ENCODE measurements at places on chromosomes 2 and 18. TPM values are rescaled to one million over a fixed set of nuclear protein-coding genes. Genes with fewer than 3 reads are reported as not detected.

SNORC gene
- total RNA-seq = 1.7 TPM

ANO7 gene
- total RNA-seq = 2.1 TPM

PRSS56 gene
- not detected for total RNA-seq

DCC gene
- not detected for total RNA-seq

CD28 gene
- 279 TPM for total RNA-seq

SPP2 gene
- total RNA-seq = not detected

SLC11A1 gene
- total RNA-seq = 0.10 TPM

EPC2 gene
- total RNA-seq = 16.7 TPM

CYBRD1 gene
- 0.99 TPM for total RNA-seq

VWC2L gene
- not detected for total RNA-seq

ACOXL gene
- 0.41 TPM for total RNA-seq

ZNF385B gene
- total RNA-seq = not detected

LYG2 gene
- total RNA-seq = not detected

GRCh38 chr2:146927080-146927711 lies 917.6 kb upstream of the ACVR2A start:
- DNase-seq = peak; percentile 11

DNA sequence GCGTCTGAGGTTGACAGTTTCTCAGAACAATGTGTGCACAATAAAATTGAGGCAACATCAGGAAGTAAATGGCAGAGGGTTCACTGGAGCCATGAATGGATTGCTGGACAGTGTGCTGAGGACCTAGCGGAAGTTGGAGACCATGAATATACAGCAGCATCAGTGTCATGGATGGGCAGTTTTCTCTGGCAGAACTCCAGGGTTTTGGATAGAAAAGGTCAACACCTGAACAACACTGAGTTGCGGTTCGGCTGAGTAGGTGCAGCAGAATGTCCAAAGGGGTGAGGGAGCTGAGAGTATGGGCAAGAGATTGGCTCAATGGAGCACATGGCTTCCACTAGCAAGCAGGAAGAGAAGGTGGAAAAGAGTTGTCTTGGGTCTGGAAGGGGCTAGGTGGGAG lies 73.7 kb downstream of the DNER start:
- DNase-seq = no peak

DNA sequence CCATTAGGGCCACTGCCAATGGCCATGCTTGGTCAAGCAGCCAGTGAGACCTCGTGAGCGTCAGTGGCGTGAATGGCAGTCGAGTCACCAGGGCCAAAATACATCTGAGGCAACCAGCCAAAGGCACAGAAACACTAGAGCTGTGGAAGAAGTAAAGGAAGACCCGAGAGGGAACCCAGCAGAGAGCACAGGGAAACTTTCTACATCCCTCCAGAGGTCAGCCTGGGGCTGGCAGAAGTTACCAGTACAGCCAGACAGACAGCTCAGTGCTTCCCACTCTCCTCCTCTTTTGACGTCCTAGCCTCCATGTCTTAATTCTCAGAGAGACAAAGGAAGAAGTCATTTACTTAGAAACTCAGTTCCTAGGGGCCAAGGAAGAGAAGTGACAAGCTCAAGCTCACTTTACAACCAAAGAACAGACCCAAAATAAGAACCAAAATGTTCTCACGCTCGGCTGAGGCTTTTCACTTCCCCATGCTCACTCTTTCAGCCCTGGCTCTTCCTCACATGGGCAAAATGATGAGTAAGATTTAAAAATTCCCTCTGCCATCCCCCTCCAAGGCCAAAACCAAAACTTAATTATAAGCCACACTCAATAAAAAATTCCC lies 8.7 kb downstream of the CYRIA start:
- no peak for DNase-seq

- DNase-seq = no peak
These were observed 97.5 kb upstream of the EFEMP1 start for GRCh38 chr2:56021136-56021474.

DNA sequence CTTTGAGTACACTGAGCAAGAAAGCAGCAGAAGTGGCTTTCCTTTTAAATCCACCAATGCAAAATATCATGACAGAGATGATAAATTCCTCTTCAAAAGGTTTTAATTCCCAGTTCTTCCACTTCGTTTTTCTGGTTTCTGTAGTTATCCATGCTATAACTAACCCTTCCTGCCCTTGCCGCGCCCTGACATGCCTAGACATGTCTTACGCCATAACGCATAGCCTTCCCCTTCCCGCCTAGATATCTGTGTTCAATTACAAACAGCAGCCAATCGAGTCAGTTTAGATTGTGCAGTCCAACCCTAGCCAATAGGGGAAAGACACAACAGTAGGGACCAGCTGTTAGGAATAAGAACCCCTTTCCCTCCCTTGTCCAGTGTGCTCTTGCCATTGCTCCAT lies 16.1 kb downstream of the PRPF40A start:
- no peak for DNase-seq

- no peak for DNase-seq
These were observed 714 bp downstream of the ASXL3 start for GRCh38 chr18:33578518-33579348.

- DNase-seq = no peak
These were observed 227.6 kb downstream of the SLC8A1 start for GRCh38 chr2:40224318-40224717.

GRCh38 chr2:66667301-66667700 lies 232.4 kb downstream of the MEIS1 start:
- no peak for DNase-seq

DNA sequence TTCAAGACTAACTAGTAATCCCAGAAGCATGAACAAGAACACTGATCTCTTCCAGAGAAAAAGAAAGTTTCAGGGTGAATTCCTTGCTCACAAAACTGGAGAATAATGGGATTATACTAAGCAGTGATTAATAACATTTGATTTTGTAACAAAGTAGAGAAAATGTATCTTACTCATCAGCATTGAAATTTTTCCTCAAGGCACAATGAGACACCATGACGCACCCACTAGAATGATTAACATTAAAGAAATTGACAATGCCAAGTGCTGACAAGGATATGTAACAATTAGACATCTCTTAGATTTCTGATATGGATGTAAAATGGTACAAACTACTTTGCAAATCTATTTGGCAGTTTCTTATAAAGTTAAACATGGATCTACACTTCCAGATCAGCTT lies 101.1 kb upstream of the EPHA4 start:
- DNase-seq = no peak

- no peak for DNase-seq
These were observed 29.4 kb upstream of the FN1 start for GRCh38 chr2:215465256-215465655.

DNA sequence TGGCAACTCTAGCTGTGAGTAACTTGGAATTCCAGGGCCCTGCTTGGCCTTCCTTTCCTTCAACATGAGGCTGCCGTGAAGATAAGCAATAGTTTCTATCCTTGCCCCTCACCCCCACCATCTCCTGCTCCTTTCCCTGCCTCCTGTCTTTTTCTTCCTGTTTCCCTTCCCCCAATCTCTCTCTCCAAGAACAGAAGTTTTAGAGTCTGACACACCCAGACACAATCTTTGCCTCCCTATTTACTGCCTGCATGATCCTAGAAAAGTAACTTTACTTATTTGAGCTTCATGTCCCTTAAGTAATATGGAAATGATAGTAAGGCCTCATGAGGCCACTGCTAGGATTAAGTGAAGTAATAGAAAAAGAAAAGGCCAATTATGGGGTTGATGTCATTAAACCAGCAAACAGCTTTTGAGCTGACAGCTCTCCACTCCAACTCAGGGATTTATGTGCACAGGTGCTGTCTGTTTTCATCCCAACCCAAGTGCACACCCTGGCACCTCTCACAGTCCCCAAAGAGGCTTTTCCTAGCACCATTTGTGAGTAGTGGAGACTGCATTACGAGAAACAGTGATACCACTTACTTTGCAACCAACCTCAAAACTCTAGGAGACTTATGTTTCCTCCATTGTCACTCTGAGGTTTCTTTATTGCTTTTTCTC lies 123.7 kb upstream of the SIX3 start:
- no peak for DNase-seq

DNA sequence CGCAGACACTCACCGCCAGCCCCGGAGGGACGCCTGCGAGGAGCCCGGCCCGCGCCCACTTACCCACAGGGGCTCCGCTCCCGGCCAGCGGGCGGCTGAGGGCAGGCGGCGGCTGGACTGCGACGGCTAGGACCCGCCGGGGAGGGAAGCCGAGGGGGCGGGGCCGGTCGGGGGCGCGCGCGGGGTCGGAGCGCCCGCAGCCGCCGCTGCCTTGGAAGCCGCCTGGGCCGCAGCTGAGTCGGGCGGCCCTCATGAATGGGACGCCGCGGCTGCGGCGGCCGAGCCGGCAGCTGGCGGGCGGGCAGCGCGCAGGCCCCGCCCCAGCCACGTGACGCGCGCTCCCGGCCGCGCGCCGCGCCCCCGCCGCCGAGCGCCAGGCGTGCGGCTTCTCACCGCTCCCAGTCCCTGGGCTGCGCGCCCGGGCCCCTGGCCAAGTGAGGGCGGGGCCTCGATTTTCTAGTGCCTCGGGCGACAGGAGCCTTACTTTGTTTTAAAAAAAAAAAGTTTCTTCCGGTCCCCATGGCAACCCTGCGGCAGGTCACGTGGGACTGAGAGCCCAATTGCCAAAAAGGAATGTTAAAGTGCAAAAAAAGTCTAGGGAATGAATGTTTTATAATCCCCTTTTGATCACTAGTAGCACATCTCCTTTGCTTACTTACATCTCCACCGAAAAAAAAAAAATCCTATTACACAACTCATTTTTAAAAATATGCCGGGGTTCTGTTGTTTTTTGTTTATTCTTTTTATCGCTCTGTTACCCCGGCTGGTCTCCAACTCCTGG lies at the start of gene LPIN2:
TSS of gene LPIN2 (minus strand) at position 121 of the 781 bp plus-strand sequence. CDS start 52,304 bp downstream, outside the sequence.
- peak; percentile 98 for DNase-seq

- no peak for DNase-seq
These were observed 159.3 kb downstream of the PTH2R start for GRCh38 chr2:208565690-208566416.

- DNase-seq = no peak
These were observed 821 bp upstream of the EML6 start for GRCh38 chr2:54722641-54723040.

GRCh38 chr2:176999301-176999700 lies 213.3 kb upstream of the HNRNPA3 start:
- DNase-seq = no peak

- DNase-seq = peak; percentile 71
These were observed 7.8 kb upstream of the TRABD2A start for GRCh38 chr2:84888401-84889276.

DNA sequence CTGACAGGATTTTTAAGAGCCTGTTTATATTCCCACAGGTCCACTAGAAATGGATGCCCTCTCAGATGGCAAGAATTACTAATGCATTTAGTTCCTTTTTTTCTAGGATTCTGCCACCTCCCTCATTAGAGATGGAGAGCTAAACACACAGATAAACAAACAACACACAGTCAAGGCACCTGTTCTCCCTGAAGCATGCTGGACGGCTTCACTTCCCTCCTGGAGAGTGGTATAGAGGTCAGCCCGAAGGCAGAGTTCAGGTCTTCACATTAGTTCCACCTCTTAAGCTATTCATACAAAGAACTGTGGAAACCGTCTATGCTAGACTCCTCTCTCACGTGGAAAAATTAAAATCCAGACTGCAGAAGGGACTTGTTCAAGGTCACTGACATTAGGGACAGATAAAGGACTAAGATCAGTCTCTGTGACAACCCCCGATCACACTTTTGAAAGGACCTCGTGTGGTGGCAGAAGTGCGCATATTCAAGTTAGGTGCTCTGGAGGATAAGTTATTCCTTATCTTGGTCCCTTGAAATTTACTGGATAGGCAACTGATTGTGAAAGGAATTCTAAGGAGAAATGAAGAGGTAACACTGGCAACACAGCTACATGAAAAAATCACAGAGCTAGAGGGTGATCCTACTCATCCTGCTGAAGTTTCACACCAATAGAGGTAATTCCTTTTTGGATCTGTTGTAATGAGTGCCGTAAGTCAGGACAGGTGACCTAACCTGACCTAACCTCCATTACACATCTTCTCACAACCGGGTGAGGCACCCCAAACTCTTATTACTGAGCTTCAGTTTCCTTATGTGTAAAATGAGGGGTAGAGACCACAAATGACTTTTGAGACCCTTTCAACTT lies 75.1 kb downstream of the SPRED2 start:
- DNase-seq = peak; percentile 27

GRCh38 chr2:160596441-160596840 lies 102.8 kb upstream of the RBMS1 start:
- no peak for DNase-seq

DNA sequence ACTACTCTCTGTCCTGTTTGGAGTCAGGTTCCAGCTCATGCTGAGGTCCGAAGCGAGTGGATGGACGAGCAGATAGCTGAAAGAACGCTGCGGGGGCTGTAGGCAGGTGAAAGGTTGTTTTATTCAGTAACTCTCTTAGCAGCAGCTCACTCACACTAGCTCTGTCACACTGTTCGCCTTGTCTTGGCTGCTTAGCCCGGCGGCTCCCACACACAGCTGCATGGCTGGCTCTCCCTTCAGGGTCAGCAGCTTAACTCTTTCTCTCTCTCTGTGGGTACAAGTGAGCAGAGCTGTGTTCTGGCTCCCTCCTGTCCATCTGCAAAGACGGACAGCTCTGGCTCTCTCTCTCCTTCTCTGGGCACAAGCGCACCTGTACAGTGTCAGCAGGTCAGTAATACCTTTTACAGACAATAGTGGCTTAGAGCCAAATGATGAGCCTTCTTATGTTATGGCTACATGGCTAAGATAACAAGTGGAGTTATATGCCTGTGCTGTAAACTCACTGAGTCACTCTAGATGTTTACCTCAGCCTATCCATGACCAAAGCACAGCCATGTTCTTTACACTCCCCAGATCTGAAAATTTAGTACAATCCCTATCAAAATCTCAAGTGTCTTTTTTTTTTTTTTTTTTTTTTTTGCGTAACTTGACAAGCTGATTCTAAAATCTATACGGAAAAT lies 149.3 kb downstream of the GALNT1 start:
- no peak for DNase-seq

DNA sequence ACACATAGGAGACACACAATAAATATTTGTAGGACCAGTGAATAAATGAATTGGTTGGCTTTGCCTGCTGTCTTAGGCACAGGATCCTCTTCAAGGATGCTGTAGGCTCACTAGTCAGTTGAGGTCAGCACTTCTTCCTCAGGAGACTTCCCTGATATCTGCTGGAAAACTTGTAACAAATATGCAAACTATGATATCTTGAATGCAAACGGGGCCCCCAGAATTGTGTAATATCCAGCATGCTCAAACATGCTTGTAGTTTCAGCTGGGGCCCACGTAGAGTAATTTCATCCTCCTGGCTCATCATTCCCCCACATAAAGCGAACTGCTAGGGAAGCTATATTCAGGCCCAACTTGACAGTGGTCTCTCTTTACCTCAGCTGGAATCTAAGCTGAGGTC lies 43.6 kb downstream of the POLE4 start:
- no peak for DNase-seq

DNA sequence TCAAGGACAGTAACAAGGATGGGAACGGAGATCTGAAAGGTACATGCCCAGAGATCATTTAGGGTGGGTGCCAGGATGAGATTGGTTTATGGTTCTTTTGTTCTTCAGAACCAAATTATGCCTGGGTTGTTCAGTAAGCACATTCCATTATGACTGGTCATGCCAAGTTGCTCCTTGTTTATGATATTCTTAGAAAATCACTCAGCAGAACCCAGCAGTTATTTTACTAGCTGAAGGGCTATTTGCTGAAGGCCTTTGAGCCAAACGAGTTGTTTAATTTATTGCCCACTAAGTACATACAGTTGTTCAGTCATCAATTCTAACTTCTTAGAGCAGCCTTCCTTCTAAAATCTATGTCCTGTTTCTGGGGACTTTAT lies 635 bp downstream of the SLC3A1 start:
- no peak for DNase-seq

All from activated CD4-positive, alpha-beta memory T cell treated with anti-CD3 and anti-CD28 coated beads for 36 hours (primary cell).